ENCODE measurements at places on chromosomes 12 and 14. TPM values are rescaled to one million over a fixed set of nuclear protein-coding genes. Genes with fewer than 3 reads are reported as not detected.

MYBPC1 gene
- total RNA-seq, result not detected

CLEC4D gene
- total RNA-seq, result not detected

PLD4 gene
- 0.05 TPM for total RNA-seq

HOXC4 gene
- 3.5 TPM for total RNA-seq

SETD1B gene
- 12.3 TPM for total RNA-seq

FIGNL2 gene
- total RNA-seq, result 0.27 TPM

BICDL1 gene
- total RNA-seq, result 2.5 TPM

SYCP3 gene
- not detected for total RNA-seq

P2RX2 gene
- total RNA-seq, result not detected

SMCO2 gene
- total RNA-seq, result 0.36 TPM

CMKLR1 gene
- total RNA-seq, result not detected

SH2B3 gene
- 5.9 TPM for total RNA-seq

CYP46A1 gene
- total RNA-seq, result 0.19 TPM
